ENCODE measurements at places on chromosomes 2 and 18.

DNA sequence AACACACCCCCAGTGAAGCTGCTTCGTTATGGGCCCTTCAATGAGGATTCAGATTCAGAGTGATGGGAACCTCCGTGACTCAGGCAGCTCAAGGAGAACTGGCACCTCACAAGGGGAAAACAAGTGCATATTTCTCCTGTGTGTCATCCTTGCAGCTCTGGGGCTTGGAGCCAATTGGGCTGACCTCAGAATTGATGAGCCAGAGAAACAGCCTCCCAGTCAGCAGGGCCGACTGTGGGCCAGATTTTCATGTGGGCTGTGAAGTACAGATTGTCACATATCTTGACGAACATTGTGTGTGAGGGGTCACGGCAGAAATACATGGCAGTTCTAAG, 189.6 kb upstream of the SP5 start:
- no peak for DNase-seq

- no peak for DNase-seq
These were observed 66.7 kb downstream of the TPGS2 start for GRCh38 chr18:36762074-36762473.

GRCh38 chr2:214215107-214215506, 195.7 kb upstream of the VWC2L start:
- no peak for DNase-seq

GRCh38 chr2:705971-706511, 28.8 kb upstream of the TMEM18 start:
- DNase-seq = no peak

DNA sequence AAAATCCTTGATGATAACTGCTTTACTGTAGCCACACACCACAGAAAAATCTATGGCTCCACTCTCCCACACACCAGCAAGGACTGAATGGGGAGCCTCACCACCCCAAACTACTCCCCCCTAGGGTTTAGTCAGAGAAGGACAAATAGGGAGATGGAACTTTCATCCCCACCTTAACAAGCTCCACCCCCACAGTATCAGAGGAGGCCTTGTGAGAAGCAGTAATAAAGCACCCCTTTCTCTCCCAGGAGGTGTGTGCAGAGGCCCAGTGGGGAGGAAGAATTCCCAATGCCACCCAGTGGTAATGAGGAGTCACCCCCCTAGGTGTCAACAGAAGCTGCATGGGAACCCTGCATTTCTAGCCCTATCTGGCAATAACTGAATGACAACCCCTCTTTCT, 224.9 kb downstream of the TNS1 start:
- no peak for DNase-seq

DNA sequence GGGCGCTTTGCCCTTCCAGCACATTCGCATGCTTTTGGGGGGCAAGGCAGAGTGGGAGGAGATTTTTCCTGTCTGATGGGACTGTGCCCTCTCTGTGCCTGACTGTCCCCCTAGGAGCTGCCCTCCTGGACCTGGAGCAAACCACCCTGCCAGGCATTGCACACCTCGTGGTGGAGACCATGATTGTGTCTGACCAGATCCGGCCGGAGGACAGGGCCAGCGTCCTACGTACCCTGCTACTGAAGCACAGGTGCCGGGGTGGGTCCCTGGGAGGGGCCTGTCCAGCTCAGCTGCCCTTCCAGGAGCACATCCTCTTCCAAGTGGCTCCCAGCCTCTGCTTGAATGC, 5.3 kb downstream of the SLC4A3 start:
- no peak for DNase-seq
